ENCODE measurements at places on chromosomes 6 and 20.

DNA sequence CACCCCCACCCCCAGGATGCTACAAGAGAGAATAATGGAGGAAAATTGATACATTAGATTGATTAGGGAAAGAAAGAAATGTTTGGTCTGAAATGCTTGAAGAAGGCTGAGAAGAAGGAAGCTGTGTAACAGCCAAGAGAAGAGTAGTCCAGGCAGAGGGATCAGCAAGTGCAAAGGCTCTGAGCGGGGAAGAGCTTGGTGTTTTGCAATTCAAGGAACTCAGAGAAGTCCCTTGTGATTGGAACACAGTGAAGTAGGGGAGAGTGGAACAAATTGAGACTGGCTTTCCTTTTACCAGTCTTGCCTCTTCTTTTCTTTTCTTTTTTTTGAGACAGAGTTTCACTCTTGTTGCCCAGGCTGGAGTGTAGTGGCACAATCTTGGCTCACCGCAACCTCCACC lies 76.6 kb upstream of the CHD6 start:
- no peak for ATAC-seq

- no peak for ATAC-seq
These were observed 2.8 kb downstream of the SPO11 start for GRCh38 chr20:57332105-57333089.

- ATAC-seq: no peak
These were observed 8.7 kb upstream of the ZMYND8 start for GRCh38 chr20:47365023-47365764.

DNA sequence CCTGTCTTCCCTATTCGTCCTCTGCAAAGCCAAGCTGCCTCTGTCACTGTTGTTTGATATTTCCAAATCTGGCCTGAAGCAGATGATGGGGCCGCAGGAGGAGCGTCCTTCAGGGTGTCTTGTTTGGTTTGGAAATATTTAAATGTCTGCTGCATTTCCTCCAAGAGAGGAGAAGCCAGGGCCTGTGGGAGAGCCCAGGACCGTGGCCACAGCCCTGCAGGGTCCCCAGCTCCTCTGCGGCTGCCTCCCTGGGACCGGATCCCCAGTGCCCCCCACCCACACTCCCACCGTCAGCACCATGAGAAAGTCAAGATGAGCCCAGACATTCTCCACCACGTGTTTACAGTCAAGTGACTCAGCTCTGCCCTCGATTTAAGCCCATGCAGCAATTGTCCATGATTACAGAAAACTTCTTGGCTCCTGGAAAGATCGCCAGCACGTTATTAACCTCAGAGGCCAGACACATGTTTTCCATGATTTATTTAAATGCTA lies 18.2 kb downstream of the FOXF2 start:
- ATAC-seq: no peak

Data from motor neuron (in vitro differentiated cells).